Regular cardiac myocyte (primary cell): ENCODE measurements at places on chromosomes 7 and 10. TPM values are rescaled to one million over a fixed set of nuclear protein-coding genes. Genes with fewer than 3 reads are reported as not detected.

Gene TMEM176A
- not detected in 2 replicates for total RNA-seq

Gene PHKG1
- total RNA-seq, result 1.4 TPM in 1 of 2 replicates, not detected in the other

Gene EPHA1
- 0.58 TPM in 1 of 2 replicates, not detected in the other for total RNA-seq

Gene HTR5A
- not detected in 2 replicates for total RNA-seq

Gene HOXA1
- not detected in 2 replicates for total RNA-seq

Gene HMX2
- total RNA-seq, result not detected in 2 replicates

Gene MUC12
- total RNA-seq, result 0.19 TPM in 1 of 2 replicates, not detected in the other

Gene EGFR
- 44.5 and 47.2 TPM in 2 replicates for total RNA-seq

Gene PAPOLB
- 0.19 and 0.28 TPM in 2 replicates for total RNA-seq

Gene PKD2L1
- not detected in 2 replicates for total RNA-seq
